Cardiac fibroblast (primary cell): ENCODE measurements at places on chromosomes 16 and 17.

- DNase-seq: no peak
Observed at GRCh38 chr17:79152110-79152509, 77.5 kb downstream of the ENGASE start.

DNA sequence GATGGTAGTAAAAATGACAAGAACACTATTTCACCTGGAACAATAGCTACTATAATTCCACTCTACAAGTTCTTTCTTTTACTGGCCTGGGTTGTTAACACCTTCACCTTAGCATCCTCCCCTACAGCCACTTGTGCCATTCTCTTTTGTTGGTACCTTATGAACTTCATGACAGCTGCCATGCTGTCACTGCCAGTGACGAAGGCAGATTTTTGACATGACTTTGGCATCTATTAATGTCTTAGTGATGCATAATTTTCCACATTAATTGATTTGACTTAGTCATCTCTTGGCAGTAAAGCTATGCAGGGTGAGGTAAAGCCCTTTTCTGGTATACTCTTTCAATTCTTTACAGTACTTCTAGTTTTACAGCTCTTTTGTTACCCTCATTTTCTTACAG is 207.9 kb downstream of the TANC2 start:
- DNase-seq: no peak

DNA sequence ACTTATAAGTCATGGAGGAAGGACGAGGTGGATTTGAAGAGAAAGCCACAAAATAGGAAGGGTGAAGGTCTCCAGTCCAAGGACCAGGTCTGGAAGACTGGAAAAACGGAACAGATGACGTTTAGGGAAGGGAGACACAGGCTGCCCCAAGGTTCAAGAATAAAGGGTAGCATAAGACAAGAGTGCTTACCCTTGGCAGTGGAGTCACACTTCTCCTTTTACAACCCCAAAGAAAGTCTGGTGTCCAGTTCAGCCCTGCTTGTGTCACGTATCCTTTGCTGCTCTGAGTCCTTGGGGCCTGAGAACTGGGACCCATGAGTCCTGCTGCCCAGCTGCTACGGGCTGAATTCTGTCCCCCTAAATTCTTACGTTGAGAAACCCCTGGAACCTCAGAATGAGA is 13.0 kb upstream of the GGA2 start:
- DNase-seq: no peak

- DNase-seq: peak; percentile 86
Observed at GRCh38 chr16:86929057-86929871, 350.9 kb downstream of the FOXL1 start.

GRCh38 chr17:79073016-79073705 is 1.5 kb upstream of the ENGASE start:
- DNase-seq: no peak

DNA sequence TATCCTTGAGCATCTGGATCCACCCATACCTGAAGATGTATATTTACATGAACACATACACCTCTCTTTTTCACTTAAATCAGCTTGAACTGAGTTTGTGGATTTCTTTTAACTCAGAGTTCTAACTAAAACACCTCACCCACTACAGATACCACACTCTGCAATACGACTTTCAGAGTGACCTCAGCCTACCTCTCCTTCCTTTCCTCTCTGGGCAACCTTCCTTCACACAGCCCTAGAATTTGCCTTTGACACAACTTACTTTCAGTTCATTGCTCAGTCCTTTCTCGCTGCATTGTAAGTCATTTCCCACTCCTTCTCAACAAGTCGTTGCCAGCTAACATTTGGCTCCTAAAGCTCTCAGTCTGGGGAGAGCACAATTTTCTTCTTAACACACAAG is 151.9 kb upstream of the IRX3 start:
- DNase-seq: no peak

DNA sequence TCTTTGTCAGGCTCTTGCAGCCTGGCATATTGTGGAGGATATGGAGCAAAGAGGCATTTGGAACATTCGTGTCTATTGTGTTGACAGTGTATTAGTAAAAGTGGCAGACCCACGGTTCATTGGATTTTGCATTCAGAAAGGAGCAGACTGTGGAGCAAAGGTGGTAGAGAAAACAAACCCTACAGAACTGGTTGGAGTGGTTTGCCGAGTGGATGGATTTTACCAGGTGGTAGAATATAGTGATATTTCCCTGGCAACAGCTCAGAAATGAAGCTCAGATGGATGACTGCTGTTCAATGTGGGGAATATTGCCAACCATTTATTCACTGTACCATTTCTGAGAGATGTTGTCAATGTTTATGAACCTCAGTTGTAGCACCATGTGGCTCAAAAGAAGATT is 44.5 kb downstream of the EFCAB13 start:
- no peak for DNase-seq

GRCh38 chr17:77313831-77314230 is 173.1 kb downstream of the SEC14L1 start:
- no peak for DNase-seq

GRCh38 chr17:37570527-37571093 is 38.6 kb downstream of the SYNRG start:
- peak; percentile 52 for DNase-seq

GRCh38 chr17:79573196-79573896 is 37.5 kb downstream of the RBFOX3 start:
- DNase-seq: no peak

DNA sequence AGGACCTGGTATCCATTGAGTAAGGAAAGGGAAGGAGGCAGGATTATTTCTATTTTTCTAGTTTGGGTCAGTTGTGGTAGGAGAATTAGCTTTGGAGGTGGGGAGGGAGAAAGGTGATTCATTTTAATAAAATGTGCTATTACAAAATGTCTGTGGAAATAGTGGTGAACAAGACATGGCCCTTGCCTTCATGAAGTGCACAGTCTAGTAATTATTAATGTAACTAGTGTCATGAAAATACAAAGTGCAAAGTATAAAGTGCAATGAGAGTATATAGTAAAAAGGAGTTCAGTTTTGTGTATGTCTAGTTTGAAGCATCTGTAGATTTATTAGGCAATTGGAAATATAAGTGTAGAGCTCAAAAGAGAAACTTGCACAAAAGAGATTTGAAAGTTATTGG is 11.9 kb downstream of the NFATC3 start:
- DNase-seq: no peak

- no peak for DNase-seq
Observed at GRCh38 chr17:11446316-11446715, 152.0 kb upstream of the DNAH9 start.

DNA sequence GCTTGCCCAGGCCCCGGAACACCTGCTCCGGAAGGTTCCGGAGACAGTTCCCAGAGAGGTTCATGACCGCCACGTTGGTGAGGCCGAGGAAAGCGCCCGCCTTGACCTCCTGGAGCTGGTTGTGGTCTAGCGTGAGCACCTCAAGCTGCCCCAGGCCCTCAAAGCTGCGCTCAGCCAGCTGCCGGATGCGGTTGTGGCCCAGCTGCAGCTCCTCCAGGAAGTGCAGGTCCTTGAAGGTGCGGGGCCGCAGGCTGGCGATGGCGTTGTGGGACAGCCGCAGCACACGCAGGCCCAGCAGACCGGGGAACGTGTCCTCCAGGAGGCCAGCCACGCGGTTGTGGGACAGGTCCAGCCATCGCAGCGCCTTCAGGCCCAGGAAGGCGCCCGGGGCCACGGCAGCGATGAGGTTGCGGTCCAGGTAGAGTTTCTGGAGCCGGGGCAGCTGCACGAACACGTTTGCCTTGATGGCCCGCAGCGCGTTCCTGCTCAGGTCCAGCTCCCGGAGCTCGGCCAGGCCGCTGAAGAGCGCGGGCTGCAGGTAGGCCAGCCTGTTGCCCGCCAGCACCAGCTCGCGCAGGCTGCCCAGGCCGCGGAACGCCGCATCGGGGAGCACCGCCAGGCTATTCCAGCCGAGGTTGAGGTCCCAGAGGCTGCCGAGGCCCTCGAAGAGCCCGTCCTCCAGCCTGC is 2.1 kb downstream of the IGFALS start:
- DNase-seq: no peak

DNA sequence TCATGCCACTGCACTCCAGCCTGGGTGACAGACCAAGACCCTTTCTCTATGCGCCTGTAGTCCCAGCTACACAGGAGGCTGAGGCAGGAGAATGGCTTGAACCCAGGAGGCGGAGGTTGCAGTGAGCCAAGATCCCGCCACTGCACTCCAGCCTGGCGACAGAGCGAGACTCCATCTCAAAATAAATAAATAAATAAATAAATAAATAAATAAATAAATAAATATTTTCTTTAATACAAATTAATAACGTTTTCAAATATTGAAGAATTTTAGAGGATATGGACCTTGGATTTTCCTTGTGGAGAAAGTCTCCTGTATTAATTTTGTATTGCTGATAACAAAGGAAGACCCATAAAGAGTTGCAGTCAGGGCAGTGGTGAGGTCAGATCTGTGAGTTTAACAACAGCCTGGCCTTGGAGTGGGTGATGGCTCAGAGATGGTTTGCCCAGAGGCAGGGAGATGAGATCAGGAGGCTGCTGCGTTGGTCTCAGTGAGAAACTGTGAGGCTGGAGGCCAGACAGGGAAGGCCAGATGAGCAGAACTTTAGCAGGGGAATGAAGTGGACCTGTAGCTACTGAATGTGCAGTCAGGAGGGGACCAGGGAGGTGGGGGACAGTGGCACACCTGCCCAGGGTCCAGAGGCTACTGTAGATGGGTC is 4.4 kb upstream of the ASGR1 start:
- DNase-seq: no peak

- no peak for DNase-seq
Observed at GRCh38 chr16:67551091-67551490, 11.2 kb upstream of the CTCF start.

DNA sequence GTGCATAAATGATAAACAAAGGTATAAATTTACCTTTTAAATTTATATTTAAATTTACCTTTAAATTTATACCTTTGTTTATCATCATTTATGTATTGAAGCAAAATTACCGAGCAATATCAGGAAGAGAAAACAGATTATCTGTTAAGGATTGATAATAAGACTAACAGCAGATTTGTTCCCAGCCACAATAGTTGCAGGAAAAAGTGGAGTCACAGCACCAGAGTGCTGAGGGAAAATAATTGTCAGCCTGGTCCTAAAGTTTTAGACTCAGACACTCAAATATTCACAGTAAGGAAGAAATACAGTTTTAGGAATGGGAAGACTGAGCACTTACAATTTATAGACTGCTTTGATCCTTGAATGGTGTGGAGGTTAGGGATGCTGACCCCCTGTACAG is 117.2 kb downstream of the MAP2K4 start:
- no peak for DNase-seq

DNA sequence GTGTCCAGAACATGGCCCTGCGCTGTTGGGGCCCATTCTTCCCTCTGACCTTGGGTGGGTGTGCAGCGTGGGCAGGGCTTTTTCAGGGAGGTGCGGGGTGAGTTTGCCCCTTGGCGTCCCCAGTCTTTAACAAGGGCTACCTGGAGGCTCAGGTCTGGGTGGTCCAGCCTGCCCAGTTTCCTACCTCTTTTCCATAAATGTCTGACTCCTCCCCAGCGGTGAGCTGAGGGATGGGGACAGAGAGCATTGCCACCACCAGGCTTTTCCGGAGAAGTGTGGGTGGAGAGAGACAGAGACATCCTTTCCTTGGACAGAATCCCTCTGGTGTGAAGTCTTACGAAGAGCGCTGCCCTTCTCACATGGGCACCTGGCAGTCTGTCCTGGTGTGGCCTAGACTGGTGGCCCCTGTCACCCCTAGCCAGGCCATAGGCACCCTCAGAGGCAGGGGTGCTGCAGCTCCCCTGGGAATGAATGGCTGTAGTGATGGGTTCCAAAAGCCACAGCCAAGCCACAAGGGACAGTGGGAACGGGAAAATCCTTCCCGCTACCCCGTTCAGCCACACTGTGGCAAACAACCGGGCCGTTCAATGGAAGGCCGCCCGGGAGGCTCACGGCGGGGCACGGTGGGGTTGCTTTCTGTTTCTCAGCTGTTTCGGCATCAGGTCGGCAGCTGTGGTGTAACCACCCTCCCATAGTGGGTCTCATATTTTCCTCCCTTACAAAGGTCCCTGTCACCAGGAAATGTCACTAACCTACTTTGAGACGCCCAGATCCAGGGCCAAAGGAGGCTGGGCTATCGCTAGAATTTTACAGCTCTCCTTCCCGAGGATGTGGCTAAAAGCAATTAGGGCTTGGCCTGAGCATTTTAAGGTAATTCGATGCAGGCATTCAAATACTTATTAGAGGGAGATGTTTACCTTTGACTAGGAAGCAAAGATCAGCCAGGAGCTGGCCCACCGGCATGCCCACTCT is 61.9 kb upstream of the GSE1 start:
- no peak for DNase-seq

DNA sequence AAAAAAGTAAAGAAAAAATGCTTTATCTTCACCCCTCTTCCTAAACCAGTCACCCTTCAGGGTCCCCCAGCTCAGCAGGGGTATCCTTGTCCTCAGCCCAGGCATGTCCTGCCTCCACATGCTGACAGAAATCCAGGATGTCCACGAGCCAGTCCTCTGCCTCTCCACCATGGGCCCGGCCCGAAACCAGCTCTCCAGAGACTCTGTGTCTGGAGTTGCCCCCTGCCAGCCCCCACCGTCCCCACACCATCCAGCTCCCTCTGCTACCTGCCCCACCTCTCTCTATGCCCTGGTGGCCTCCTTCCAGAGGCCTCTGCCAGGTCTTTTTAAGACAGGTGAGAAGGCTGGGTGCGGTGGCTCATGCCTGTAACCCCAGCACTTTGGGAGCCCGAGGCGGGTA is 66.4 kb upstream of the PLCG2 start:
- DNase-seq: no peak

GRCh38 chr16:48441106-48441505 is 55.9 kb upstream of the SIAH1 start:
- no peak for DNase-seq

GRCh38 chr17:60315650-60316049 is 76.3 kb downstream of the USP32 start:
- DNase-seq: peak; percentile 16

GRCh38 chr16:51147776-51148677 is 3.0 kb downstream of the SALL1 start:
- no peak for DNase-seq

DNA sequence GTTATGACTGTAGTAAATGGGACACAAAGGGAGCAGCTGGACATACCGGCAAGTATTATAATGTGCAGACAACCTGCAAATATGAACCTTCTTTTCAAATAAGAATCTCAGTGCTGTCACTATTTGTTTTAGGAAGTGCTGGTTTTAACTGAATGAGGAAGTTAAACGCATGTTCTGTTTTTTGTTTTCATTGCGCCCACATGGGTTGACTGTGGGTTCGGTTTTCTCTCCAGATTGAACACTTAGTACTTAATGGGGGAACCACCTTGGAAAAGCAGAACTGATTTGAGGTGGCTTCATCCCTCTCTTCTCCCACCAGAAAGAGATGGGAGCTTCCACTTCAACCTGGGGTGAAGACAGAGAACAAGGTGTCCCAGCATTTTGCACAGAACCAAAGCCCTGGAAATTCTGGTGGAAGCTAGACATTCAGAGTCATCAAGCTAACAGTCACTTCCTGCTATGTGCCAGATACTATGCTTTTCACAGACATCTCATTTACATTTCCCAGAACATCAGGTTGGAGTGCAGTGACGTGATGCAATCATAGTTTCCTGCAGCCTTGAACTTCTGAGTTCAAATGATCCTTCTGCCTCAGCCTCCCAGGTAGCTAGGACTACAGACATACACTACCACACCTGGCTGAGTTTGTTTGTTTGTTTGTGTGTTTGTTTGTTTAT is 149.8 kb downstream of the CDH13 start:
- peak; percentile 35 for DNase-seq

- no peak for DNase-seq
Observed at GRCh38 chr16:65441501-65441900, 319.6 kb upstream of the CDH11 start.

GRCh38 chr17:82065638-82066303 is at the start of gene DUS1L:
Gene DUS1L, minus strand, starts transcription at chr17:82065804. Its CDS starts 745 bp downstream, at chr17:82065059.
- DNase-seq: peak; percentile 54
